D341Med (cell line): ENCODE measurements at places on chromosomes 2 and 18.

DNA sequence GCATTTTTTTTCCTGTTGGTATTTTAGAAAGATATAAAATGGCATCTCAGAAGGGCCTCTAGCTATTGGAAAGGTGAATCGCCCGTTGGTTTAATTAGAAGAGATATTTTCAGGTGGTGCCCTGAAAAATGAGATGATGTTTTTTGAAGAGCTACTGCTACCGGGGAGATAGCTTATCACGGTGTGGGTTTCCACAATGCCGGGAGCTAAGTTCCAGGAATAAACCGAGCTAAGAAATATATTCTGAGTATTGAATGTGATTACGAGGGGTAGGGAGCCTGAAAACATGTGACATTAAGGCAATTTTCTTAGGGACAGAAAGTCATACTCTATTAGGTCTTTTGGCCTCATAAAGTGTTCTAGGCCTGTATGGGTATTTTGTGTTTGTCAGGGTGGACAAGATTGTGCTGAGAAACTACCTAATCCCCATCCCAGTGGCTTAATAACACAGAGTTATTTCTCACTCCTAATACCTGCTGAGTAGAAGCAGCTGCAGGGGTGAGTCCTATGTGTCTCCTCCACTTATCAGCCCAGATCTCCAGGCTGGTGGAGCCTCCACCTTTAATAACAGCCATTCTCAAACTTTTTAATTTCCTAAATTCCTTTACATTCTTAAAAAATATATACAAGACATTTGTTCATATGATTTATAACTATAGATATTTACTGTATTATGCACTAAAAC, 150.2 kb downstream of the LRRTM1 start:
- DNase-seq: no peak

- no peak for DNase-seq
Observed at GRCh38 chr2:47211497-47212011, 56.4 kb upstream of the STPG4 start.

- no peak for DNase-seq
Observed at GRCh38 chr2:64812285-64812684, 158.6 kb upstream of the SERTAD2 start.

- DNase-seq: no peak
Observed at GRCh38 chr2:160457588-160457987, 36.0 kb downstream of the RBMS1 start.

GRCh38 chr2:58081000-58081399, 34.4 kb downstream of the VRK2 start:
- no peak for DNase-seq

DNA sequence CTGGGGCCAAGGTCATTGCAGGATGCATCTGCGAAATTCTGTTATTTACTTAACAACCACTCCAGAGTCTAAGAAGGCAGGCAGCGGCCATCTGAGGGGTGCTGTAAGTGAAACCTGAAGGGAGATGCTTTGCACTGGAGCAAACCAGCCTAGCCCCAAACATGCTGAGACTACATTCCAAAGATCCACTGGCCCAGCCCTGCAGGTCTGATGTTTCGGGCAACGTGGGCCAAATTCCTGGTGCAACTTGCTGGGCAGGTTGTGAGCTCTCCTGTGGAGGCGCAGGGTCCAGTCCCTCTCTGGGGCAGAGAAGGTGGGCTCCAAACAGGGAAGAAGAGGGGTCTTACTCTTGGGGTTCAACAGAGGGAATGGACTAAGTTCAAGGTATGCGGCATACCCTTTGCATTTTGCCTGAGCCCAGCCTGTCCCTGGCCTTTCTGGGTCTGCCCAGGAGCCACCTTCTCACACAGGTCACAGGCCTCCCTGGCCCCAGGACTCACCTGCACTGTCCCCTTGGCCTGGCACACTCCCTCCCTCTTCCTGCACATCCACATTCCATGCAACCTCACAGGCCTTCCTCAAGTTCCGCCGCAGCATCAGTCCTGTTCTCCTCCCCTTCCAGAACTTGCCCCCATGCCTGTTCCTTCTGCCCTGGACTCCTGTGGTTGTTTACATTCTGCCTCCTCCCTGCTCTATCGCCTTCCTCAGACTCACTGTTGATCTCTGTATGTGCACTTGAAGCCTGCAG, 5.1 kb upstream of the MAL start:
- DNase-seq: no peak

GRCh38 chr2:27071990-27072830, 756 bp upstream of the OST4 start:
- DNase-seq: no peak

DNA sequence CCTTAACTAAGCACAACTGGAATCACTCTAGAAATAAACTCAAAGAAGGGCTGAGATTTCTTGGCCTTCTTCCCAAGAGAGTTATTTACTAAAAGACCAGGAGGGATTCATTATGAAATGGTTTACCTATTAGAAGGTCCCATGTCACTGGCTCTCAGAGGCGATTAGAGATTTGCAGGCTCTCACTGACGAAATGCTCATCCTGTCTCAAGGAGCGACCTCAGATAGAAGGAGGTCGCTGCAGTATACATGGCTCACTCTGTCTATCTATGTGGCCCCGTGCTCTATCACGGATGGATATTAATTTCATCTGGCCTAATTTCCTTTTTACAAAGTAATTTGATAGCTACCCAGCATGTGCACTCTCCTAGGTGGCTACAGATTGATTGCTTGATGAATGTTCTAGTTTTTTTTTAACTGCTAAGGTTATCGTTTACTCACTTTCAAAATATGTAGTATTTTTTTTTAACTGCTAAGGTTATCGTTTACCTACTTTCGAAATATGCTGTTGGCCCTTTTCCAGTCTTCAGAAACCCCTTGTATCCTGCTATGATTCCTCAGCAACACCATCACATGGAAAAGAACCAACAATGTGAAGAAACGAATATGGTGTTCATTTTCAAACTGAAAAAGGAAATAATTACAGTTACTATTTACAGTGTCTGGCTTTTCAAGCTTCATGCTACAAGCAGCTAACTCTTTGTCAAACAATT, 9.1 kb downstream of the SMIM21 start:
- no peak for DNase-seq
